ENCODE measurements at places on chromosomes 2 and 18. TPM values are rescaled to one million over a fixed set of nuclear protein-coding genes. Genes with fewer than 3 reads are reported as not detected.

IL1B gene
- 0.59 TPM for total RNA-seq

MARCHF4 gene
- not detected for total RNA-seq

PDE1A gene
- 1.0 TPM for total RNA-seq

PSD4 gene
- 62.9 TPM for total RNA-seq

SRD5A2 gene
- 2.1 TPM for total RNA-seq

VIT gene
- total RNA-seq: 0.22 TPM

TSPYL6 gene
- total RNA-seq: not detected

SERPINB3 gene
- total RNA-seq: not detected

GPC1 gene
- 45.5 TPM for total RNA-seq

ESPNL gene
- 0.15 TPM for total RNA-seq

HOXD4 gene
- not detected for total RNA-seq

NXPH2 gene
- total RNA-seq: not detected

REG1B gene
- total RNA-seq: not detected

ACOXL gene
- 30.2 TPM for total RNA-seq

SDC1 gene
- total RNA-seq: 108 TPM

NAT8 gene
- total RNA-seq: not detected

SEPTIN10 gene
- total RNA-seq: 93.9 TPM

ICOS gene
- 2.3 TPM for total RNA-seq

C2orf66 gene
- 0.30 TPM for total RNA-seq

LONRF2 gene
- total RNA-seq: 6.3 TPM

CCT4 gene
- 27.0 TPM for total RNA-seq

Measured in upper lobe of left lung (tissue), 6 donors.